ENCODE measurements at places on chromosomes 2 and 18.

GRCh38 chr2:191637182-191638078 lies 40.5 kb upstream of the NABP1 start:
- no peak for DNase-seq

DNA sequence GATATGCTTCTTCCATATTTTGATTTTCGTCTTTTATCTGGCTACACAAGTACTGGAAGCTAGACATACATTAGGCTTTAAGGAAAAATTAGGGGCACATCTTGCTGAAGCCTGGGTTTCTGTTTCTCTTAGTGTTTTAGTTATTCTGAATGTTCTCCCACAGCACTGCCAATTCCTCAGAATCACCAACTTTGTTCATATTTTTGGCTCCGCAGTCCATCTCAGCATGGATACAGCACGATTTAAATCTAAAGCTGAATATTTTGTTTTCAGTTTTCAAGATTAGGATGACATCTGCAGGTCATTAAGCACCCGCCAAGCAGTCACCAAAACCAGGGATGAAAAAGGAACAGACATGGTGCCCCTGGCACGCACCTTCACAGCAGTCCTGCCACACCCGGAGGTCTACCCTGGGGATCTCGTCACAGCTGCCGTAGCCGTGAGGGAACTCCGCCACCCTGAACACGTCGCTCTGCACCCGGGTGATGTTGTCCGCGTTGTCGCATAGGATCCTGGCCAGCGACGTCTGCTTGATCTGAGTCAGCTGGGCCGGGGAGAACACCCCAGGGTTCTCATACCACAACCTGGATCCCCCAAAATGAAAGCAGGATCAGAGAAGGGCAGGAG lies 101.2 kb downstream of the PXDN start:
- DNase-seq: no peak

- DNase-seq: no peak
Measured at GRCh38 chr2:56801214-56801613, 617.4 kb downstream of the CCDC85A start.

DNA sequence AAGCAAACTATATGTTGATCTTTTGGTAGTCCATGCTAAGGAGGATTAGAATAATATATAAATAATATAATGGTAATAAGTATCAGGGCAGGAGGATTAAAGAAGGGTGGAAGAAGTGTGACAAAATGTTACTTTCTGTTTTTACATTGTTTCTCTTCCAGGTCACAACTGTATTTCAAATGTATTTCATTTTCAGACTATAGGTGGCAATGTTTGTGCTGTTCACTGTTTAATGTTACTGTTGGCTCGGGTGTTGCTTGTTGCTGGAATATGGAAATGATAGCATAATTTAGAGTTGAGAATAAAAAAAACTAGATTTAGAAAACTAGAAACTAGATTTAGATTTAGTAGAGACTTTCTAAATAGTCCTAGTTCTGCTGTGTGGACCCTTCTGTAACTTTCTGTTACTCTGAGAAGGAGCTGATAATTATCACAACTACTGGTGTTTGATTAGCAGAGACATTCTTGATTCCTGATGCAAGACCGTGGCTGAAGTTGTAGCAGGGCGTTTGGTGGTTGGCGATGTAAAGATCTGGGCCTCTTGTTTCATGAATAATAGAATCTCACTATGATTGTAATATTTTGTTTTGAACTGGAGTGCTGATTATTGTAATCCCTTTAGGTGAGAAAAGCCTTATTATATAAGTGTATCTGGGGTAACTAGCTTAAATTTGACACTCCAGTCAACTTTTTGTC lies 7.9 kb downstream of the NEDD4L start:
- no peak for DNase-seq

- no peak for DNase-seq
Measured at GRCh38 chr2:153477636-153478288, 800 bp downstream of the RPRM start.

- DNase-seq: no peak
Measured at GRCh38 chr2:241900251-241901017, 30.9 kb downstream of the RTP5 start.

DNA sequence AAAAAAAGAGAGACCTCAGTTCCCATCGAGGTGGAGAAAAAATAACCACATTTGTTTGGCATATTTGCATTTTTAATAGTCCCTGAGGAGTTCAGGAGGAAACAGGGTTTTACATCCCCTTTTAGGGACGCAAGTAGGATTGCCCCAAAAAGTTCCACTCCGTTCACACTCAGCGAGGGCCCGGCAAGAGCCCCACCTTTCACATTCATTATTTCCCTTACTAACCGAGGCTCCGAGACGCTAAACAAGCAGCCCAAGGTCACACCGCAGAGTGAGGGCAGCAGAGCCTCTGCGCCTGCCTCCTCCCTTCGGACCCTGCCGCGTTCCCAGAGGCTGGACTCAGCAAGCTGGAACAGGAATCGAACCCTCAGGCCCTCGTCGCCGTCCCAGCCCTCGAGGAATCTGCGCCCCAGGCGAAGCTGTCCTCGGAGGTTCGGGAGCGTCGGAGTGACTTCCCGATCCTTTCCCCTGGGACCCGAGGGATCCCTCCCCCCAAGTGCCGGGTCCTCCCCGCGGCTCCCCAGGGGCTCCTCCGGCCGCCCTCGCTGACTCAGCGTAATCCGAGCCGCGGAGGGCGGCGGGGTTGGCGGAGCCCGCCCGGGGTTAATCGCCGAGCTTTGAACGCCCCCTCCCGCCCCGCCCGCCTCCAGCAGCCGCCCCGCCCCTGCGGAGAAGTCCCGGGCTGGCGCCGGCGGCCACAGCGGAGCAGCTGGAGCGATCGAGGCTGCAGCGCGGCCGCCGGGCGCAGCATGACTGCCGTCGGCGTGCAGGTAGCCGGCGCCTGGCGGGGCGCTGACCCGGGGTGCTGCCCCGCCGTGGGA lies at the start of gene TMEM37:
TSS of gene TMEM37 (plus strand) at position 700 of the 821 bp plus-strand sequence. CDS start at position 750, 50 bp downstream.
- no peak for DNase-seq
